T follicular helper cell (primary cell): ENCODE measurements at places on chromosomes 1 and 21.

- no peak for DNase-seq
Measured at GRCh38 chr1:152109231-152109997, 5.8 kb downstream of the TCHH start.

- peak; percentile 74 for DNase-seq
Measured at GRCh38 chr1:12229835-12230548, at the start of gene VPS13D. Gene VPS13D (plus strand): TSS chr1:12230030. CDS start chr1:12234267, 4,237 bp downstream.

- no peak for DNase-seq
Measured at GRCh38 chr1:50841791-50842387, 118.2 kb downstream of the FAF1 start.

DNA sequence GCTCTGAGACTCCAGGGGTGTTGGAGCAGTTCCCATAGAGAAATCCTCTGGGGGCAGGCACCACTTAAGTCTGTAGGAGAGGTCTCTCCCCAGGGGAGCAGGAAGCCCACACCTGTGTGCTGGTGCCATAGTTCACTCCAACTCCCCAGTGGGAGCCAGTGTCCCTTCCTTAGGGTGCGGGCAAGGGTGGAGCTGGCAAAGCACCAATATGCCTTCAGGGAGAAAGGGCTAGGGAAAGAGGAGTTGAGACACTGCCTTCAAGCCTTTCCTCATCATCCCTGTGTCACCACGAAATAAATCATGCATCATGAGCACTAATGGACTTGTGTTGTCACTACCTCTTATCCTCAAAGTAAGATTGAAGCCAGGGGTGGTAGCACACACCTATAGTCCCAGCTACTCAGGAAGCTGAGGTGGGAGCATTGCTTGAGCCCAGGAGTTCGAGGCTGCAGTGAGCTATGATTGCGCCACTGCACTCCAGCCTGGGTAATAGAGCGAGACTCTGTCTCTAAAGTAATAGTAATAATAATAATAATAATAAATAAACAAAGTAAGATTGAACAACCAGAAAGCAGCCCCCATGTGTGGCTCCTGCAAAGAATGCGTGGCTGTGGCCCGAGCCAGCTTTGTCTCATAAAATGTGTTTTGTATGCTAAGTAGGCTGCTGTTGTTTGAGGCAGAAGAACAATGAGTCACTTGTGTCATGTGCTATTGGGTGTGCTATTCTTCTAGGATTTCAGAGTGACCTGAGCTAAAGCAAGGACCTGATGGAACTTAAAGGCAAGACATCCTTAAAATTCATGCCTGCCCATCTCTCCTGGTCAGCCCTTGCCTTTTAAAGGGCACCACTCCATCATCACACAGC lies 6.7 kb upstream of the TIE1 start:
- no peak for DNase-seq

DNA sequence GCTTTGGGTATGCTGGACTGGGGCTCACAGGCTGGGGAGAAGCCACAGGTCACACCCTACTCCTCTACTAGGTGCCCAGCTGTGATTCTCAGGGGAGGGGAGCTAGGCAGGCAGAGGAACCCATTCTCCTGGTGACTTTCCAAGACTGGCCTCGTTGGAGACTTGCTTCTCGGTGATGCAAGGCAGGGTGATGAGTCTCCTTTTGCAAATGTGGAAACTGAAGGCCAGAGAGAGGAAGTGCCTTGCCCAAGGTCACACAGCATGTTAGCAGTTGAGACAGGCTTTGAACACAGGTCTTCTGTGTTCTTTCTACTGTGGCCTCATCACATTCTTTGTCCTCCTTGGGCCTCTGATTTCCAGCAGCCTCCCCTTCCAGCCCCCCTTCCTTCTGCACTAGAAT lies 20.5 kb upstream of the C1QA start:
- DNase-seq = no peak

- no peak for DNase-seq
Measured at GRCh38 chr1:14113841-14114567, 414.0 kb downstream of the PRDM2 start.

GRCh38 chr1:237267743-237268142 lies 225.8 kb downstream of the RYR2 start:
- DNase-seq = no peak

- DNase-seq = no peak
Measured at GRCh38 chr1:180854456-180854855, 58.2 kb upstream of the KIAA1614 start.

DNA sequence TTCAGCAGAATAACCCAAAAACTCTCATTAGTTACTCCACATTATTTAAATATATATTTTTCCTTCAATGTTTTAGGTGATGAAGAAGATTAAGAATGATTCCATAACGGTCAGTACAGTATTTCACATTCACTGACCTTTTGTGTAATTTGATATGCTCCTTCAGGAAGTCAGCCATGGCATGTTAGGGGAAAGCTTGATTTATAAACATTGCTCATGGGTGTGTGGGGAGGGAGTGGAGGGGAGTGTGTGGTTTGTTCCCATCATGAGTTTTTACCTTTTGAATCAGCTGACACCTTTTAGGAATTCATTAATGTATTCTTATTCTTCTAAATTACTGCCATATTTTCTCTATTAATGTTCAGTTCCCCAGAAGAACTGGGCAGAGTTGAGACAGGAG lies 240.2 kb downstream of the ATG4C start:
- no peak for DNase-seq

- DNase-seq = no peak
Measured at GRCh38 chr1:88490676-88491075, 193.4 kb upstream of the PKN2 start.

DNA sequence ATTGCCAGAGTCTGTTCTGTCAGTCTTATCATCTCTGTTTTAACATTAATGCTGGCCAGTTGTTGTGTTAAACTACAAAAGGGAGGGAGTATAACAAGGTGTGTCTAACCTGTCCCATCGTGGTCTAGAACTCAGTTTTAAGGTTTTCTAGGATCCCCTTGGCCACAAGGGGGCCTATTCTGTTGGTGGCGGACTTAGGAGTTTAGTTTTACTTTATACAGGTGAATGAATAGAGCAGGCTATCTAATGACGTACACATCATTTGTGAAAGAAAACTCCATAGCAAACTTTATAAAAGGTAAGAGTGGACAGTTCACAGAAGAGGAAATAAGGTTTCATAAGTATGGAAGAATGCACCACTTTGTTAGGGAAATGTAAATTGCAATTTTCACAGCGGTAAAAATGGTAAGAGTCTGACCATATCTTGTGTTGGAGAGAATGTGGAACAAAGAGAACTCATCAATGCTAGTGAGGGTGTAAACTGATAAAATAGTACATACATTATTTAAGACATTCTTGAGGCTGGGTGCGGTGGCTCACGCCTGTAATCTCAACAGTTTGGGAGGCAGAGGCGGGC lies 2.5 kb upstream of the ATF6 start:
- DNase-seq = peak; percentile 28

DNA sequence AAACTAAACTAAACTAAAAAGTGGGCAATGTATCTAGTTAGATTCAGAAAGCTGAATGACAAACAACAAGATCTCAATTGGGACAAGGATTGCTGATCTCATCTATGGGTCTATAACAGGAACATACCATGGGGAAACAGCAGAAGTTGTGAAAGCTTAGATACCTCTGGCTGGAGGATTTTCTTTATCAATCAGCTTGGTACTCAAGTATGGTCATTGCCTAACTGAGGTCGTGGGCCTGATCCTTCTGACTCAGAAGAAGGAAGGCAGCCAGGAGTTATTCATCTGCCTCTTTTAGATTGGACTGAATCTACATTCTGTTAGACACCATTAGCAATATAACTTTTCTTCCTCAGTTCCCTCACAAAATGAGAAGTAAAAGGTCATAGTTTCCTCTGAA lies 39.7 kb downstream of the DNTTIP2 start:
- DNase-seq = no peak

GRCh38 chr1:235919833-235920441 lies 53.2 kb upstream of the LYST start:
- no peak for DNase-seq

DNA sequence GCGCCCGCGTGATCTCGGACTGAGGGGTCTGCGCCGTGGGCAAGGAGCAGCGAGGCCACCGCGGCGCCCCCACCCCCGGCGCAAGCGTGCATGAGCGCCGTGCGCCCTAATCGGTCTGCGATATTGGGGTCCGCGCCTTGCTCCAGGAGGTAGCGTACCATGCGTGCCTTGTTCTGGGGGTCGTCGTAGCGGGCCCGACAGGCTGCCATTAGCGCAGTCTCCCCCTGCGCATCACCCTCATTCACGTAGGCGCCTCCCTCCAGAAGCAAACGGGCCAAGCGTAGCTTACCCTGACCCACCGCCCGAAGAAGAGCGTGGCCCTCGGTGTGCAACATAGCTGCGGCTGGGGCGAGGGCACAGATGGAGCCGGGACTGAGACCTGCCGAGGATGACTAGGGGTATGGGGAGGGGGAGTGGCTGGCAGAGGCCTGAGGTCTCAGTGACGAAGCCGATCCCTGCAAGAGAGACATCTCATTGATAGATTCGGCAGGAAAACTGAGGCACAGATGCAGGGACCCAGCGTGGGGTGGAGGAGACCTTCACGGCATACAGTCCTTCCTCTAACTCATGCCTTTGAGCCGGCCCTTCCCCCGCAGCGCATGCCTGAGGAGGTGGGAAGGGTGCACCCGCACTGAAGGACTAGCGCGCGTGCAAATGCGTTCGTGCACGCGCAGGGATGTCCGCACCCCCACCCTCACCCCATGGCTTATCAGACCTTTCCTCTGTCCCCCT lies 2.8 kb downstream of the ANKRD34A start:
- peak; percentile 21 for DNase-seq

DNA sequence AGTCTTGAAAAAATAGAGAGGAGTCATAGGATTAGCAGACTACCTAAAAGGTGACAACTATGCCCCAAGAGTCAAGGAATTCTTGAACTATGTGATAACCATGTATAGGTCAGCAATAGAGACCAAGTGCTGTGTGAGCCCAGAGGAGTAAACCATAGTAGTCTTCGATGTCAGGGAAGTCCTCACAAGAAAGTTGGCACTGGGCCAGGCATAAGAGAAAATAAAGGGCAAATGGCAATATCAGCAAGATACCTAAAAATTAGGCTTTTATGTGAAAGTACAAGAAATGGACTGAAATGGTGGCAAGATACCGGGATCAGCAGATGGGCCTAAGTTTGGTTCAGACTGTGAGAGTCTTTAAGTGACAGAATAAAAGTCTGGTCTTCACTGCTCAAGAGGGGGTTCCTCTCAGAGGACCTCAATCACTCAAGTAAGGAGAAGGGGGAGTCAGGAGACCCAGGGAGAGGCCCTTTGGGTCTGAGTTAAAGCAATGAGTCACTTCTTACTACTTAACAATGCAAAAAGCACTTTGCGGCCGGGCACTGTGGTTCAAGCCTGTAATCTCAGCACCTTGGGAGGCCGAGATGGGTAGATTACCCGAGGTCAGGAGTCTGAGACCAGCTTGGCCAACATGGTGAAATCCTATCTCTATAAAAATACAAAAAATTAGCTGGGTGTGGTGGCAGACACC lies 95.0 kb downstream of the TEX35 start:
- no peak for DNase-seq

GRCh38 chr21:27192281-27192949 lies 225.5 kb upstream of the ADAMTS5 start:
- DNase-seq = no peak

- no peak for DNase-seq
Measured at GRCh38 chr1:46160212-46160611, 14.7 kb upstream of the TSPAN1 start.

DNA sequence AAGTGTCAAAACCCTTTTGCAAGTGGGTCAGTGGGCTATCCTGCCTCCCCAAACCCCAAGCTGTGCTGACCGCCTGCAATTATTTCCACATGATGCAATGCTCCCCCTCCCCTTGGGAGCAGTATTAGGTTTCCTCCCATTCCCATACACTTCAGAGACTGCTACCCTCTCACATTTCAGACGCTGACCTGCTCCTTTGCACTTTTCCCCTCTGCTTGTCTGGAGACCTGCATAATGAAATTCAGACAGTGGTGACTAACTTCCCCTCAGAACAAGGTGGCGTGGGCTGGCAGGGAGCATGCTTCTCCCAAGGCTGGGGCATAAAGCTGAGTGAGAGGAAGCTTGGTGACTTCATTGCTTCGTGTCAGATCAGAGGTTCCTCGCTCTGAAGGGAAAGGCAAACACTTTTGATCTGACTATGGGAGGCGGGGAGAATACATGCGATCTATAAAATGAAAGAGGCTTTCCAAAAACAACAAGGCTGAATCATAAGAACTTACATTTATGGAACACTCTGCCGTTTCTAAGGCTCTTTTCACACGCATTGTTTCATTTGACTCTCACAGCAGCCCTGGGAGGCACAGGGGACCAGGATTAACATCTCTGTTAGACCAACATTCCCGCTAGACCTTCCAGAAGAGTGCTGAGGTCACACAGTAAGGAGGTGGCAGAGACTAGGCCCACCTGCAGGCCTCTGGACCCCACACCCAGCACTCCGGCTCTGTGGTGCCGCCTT lies 27.5 kb upstream of the ROR1 start:
- no peak for DNase-seq

- DNase-seq = no peak
Measured at GRCh38 chr1:168607872-168608428, 31.5 kb downstream of the XCL1 start.

GRCh38 chr21:42129300-42130266 lies 58.5 kb downstream of the UMODL1 start:
- no peak for DNase-seq

DNA sequence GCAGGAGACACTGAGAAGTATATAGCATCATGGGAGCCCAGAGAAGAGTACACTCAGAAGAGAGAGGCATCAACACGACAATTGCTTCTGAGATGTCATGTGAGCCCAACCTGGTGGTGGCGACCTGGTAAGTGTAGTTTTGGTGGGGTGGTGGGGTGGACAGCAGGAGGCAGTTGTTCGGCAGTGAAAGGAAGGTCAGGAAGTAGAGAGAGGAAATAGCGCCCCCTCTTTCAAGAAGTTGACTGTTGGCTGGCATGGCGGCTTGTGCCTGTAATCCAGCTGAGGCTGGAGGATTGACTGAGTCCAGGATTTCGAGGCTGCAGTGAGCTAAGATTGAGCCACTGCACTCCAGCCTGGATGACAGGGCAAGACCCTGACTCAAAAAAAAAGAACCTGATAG lies 12.6 kb downstream of the RSPO1 start:
- DNase-seq = no peak

GRCh38 chr1:155934936-155935590 lies 850 bp upstream of the KHDC4 start:
- no peak for DNase-seq

GRCh38 chr1:231612393-231613089 lies 14.0 kb upstream of the DISC1 start:
- no peak for DNase-seq
